Pancreas (tissue), 10 donors: ENCODE measurements at places on chromosomes 13 and 19. TPM values are rescaled to one million over a fixed set of nuclear protein-coding genes. Genes with fewer than 3 reads are reported as not detected.

DNA sequence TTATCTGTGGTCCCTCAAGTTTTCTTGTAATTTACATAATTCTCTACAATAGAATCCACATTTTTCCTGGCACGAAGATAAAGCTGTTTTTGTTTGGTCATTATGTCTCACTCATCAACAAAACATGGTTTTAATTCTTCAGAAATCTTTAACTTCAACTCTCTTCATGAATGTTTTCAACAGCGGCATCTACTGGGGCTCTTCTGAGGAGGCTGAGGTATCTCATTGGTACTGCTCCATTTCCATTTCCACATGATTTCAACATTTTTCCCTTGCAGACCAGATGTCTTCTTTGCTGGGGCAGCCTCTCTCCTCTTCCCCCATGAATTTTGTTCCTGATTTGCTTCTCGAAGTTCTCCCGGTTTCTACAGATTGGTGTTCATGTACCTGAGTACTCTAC, 5.8 kb upstream of the KBTBD7 start:
- DNase-seq: no peak

The CEACAM3 gene
- total RNA-seq: not detected

GRCh38 chr19:9528757-9529336, 9.6 kb downstream of the ZNF426 start:
- no peak for DNase-seq

DNA sequence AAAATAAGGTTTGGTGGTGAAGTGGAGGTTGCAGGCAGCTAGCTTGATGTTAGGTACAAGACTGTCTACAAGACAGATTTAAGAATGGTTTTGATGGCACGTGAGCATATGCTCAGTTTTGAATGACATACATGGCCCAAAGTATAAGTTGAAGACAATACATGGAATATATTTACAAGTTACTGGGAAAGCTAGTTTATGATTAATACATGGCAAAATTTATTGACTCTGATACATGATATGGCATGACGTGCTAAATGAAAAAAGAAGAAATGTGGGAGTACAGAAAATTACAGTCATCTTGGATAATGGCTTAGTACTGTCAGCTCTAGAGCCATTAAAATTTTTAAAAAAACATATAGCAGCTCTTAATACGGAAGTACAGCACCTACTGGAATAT, 4.4 kb downstream of the KLF5 start:
- DNase-seq: no peak

DNA sequence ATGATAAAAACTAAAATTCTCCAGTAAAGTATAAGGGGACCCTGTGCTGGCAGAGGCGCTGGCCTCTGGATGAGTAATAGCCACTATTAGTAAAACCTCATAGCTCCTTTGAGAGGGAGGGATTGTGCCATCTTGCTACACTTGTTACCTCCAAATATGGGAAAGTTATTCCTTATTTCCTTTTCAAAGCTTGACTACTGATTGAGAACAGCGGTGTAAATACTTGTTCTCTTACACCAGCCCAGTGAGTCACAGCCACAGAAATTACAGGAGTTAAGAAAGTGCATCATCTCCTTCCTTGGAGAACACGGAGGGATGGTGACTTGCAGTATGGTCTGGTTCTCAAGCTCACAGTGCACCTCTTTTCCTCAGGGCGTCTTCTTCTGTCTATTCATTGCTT, 379.0 kb downstream of the EFNB2 start:
- no peak for DNase-seq

- no peak for DNase-seq
These were observed 1.1 kb downstream of the FPR1 start for GRCh38 chr19:51750400-51751094.

GRCh38 chr13:61406275-61406674, 9.4 kb downstream of the PCDH20 start:
- no peak for DNase-seq

- no peak for DNase-seq
These were observed 142.1 kb downstream of the POSTN start for GRCh38 chr13:37456506-37456905.

GRCh38 chr19:934865-935479, 9.1 kb downstream of the ARID3A start:
- DNase-seq: peak; percentile 98
